NCI-H2171 (cell line): ENCODE measurements at places on chromosomes 12 and 14.

DNA sequence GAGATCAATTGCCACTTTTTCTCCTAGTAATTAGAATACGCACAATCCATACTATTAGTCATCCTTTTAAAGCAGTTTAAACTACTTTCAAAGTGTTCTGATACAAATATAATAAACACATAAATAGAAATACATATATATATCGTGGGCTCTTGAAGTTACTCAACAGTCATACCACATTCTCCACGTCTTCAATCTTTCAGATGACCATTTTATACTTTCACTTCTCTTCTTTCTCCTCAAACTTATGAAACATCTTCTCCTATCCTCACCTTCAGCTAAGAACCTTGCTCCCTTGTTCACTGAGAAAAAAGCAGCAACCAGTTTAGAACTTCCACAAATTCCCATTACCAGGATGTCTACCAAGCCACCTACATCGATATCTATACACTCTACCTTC lies 19.2 kb downstream of the CEP290 start:
- no peak for DNase-seq

DNA sequence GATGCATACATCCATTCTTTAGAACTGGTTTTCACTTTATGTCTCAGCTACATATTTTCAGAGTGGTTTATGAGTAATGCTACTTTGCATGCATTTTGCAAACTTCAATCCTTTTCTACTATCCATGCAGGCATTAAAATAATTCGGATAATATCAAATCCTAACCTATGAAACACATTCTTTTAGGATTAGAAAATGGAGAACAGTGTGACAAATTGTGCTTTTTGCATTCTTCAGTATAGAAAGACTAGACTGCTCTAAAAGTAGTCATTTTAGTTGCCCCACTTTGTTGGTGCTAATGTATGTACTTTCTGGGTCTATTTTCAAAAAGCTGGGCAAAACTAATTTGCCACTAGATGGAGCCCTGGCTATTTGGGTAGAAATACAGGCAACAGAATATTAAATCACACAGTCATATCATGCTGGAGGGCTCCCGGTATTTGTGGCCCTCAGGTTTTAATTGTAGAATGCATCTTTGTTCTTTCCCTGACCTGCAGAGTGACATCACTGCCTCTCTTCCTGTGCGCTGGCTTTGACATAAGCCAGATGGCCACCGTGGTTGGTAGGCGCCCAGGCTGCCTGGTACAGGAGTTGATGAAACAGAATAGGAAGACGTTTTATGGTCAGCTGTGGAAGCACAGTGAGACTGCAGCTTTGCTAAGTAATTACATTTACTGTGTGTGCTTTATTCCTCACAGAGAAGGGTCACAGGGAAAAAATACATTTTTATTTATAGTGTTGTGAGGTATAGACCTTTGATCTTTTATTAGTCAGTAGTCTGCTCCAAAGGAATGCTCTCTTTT lies 28.1 kb downstream of the MSRB3 start:
- no peak for DNase-seq

DNA sequence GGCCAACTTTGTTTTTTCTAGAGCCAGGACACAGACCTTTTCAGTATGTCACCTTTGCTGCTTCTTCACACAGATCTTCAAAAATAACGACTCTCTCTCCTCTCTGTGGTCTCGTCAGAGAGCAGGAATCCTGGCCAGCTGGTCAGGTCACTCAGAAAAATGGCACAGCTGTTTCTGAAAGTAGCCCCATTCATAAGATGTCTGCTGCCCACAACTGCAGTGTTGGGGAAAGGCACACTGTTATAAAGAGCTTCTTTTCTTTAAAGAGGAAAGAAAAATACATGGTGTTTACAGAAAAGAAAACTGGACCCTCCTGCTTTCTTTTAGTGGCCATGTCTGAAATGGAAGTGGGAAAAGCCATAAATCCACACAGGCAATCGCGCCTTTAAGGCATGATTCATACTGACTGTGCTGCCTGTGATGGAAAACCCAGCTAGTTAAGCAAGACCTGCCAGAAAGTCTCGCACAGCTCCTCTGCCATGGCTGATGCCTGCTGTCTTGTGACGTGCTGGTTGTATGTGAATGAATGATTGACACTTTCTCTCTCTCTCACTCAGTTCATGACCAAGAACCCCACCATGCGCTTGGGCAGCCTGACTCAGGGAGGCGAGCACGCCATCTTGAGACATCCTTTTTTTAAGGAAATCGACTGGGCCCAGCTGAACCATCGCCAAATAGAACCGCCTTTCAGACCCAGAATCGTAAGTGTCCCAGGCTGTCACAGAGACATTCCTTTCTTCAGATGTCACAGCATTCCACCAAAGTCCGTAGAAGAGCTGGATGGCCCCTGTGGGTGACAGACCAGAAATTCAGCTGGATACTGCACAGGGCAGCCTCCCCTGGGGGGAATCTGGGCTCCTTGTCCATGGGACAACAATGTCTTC lies 147.9 kb upstream of the HIF1A start:
- no peak for DNase-seq

DNA sequence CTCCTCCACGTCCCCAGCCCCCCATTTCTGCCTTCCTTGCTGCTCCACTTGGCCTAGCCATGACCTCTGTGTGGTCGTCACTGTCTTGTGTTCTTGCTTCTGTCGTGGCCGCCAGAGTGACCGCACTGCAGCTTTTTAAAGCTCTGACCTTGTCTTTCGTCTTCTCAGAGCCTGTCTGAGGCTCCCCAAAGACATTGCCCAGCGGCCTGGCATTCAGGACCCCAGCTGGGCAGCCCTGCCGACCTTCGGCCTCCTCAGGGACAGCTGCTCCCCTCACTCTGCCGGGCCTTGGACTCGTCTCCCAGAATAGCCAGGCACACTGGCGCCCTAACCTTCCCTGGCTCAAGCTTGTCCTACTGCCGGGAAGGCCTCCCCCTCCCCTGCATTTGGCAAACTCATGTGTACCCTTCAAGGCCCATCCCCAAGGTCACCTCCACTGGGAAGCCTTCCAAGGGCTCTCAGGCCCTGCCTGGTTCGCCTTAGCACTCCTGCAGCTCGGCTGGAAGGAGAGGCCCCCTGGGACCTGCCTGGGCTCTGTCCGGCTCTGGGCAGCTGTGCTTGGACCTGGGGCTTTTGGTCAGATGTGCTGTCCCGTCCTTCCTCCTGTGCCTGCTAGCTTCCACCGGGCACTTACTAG lies 15.7 kb upstream of the DLK1 start:
- DNase-seq, result no peak

GRCh38 chr12:31991146-31991545 lies 31.9 kb downstream of the RESF1 start:
- DNase-seq, result no peak

- DNase-seq, result no peak
Measured at GRCh38 chr12:128445415-128446127, 178.6 kb downstream of the TMEM132C start.

DNA sequence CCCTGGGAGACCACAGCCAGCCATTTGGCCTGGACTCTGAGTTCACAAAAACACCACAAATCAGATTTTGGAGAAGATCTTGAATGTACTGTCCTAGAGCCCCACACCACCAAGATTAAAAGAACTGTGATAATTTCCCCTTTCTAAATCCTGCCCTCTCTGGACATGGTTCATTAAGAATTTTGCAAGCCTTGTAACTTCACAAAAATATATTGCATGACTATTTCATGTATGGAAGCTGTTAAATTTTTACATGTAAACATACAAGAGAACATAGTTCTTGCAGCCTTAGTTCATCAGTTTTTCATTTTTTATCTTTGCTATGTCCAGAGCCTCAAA lies 97.0 kb downstream of the SCARB1 start:
- no peak for DNase-seq

- DNase-seq, result no peak
Measured at GRCh38 chr14:20986811-20987210, 3.0 kb upstream of the METTL17 start.

DNA sequence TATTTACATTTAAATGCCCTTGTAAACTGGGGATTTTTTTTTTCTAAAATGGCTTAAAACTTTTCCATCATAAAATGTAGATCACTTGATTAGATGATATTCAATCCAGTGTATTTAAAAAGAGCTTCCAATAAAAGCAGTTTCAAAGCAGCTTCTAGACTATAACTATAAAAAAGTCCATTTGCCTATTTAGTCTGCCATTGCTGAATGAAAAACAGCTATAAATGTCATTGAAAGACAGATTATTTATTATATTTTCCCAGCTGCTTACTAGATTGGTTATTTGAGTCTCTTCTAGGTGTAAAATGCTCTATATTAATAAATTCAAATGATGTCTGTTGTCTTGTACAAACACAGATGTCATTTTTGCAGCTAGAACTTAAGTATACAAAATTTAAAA lies 414.8 kb downstream of the RMST start:
- DNase-seq, result no peak

- no peak for DNase-seq
Measured at GRCh38 chr12:124824195-124824594, 39.5 kb downstream of the SCARB1 start.

DNA sequence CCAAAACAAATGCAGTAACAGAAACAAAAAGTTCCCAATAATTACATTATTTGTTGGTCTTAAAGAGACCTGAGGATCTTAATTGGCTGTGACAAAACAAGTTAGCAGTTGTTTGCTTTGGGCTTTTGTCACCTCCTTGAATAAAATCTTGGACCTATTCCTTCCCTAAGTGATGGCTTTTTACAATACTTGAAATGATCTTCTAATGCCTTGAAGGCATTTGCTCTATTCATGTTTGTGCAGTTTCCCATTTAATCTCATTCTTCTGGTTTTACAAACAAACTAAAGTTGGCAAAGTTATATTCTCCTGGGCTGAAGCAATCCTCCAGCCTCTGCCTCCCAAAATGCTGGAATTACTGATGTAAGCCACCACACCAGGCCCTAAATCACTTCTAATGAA lies 98.8 kb downstream of the OSBPL8 start:
- no peak for DNase-seq

DNA sequence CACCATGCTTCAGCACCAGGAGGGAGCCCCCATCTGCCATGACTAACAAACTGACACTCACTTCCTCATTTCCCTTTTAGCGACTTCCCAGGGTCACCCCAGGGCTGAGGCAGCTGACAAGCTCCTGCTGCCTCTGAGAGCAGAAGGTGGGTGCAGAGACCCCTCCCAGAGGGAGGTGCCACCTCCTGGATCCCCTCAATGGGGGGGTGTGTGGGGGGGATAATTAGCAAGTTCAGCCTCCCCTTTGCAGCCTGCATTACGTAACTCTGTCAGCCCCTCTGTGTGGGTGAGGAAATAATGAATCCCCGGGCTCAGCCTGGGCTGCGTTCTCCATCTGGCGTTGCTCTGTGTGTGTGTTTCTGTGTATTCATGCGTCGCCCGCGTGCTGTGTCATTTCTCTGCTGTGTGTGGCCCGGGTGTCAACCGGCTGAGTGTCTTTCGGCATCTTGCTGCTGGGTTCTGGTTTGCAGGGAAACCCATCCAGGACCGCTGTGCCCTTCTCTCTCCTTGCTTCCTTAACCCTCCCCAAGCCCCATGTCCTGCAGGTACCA lies 28.0 kb downstream of the NOS1 start:
- peak; percentile 92 for DNase-seq

DNA sequence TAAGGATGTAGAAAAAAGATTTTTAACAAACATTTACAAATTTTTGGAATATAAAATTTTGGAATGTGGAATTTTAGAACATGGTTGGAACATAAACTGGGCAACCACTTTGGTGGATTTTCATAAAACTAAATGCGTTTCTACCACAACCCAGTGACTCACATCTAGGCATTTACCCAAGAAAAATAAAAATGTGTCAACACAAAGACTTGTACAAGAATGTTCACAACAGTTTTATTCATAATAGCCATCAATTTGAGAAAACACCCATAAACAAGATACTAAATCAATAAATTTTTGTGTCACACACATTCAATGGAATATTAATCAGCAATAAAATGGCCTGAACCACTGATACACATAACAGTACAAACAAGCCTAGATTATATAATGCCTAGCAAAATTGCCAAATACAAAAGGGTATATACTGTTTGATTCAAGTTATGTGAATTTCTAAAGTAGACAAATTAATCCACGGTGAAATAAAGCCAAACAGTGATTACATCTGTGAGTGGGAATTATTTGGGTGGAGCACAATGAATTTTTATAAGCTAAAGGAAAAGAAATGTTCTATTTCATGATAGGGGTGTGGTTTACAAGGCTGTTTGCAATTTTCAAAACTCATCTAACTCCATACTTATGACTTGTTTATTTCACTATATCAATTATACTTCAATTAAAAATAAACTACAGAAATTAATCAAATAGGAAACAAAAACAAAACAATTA lies 415.2 kb upstream of the OR4E1 start:
- DNase-seq, result no peak
